Activated CD4-positive, alpha-beta T cell treated with anti-CD3 and anti-CD28 coated beads, Interleukin-2, amount 50 U/mL, for 24 hours (primary cell): ENCODE measurements at places on chromosomes 7 and 10.

DNA sequence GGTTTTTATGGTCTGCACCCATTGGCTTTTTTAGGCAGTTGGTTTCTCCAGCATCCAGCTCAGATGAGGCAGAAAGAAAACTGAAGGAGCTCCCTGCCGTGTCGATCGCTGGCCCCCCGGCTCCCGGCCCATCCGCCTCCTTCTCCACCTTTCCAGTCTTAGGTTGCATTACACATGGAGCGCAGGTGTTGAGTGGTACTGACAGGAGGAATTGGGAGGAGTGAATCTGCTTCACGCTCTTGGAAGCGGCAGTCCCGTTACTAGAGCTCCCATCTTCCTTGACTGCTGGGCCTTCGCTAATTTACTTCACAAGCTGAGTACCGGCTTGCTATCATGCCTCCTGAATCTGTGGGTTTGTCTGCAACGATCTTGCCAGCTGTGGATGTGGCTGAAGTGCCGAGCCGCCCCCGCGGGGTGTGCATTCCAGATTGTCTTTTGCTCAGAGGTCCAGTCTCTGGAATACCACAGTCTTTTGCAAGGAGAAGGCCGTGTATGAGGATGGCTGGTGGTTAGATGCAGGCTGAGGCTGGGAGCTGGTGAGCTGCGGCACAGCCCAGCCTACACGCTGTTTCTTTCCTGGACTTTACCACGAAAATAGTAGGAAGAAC lies 17.1 kb downstream of the IQCE start:
- DNase-seq: no peak

- DNase-seq: no peak
These were observed 51.1 kb downstream of the CYP26A1 start for GRCh38 chr10:93124580-93125318.

DNA sequence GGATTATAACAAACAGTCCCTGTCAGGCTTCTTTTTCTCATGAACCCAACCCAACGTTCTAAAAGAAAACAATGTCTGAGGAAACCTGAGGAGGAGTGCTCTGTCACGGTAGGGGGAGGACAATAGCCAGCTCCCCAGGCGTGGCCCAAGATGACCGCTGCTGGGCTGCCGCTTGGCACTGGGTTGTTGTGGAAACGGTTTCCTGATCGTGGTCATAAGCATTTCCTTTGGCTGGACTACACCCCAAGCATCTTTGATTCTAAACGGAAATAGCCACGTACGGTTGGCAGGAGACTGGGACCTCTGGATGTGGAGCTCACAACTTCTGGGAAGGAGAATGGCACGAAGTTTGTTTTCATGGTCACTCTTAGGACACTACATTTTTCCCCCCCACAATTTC lies 30.4 kb upstream of the DMBT1 start:
- DNase-seq: no peak

- DNase-seq: no peak
These were observed 37.3 kb downstream of the LEP start for GRCh38 chr7:128278366-128278765.

- DNase-seq: no peak
These were observed 411.5 kb downstream of the SFMBT2 start for GRCh38 chr10:6999232-6999925.

DNA sequence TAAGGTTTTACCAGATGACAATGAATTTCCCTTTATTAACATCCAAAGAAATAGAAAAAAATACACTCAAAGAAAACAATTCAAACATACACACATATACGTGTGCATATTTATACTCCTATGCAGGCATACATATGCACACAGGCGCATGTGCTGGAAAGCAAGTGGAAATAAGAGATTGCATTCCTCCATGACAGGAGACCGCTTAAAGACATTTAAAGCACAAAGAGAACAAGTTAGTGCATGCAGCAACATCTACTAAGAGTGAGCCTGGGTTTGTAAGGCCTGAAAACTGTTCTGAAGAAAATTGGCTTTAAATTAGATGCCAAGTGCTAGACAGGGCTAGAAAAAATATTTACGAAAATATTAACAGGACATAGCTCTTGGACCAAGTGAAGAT lies 40.1 kb upstream of the PPP1R17 start:
- DNase-seq: no peak

- no peak for DNase-seq
These were observed 127.2 kb upstream of the RSU1 start for GRCh38 chr10:16944402-16944801.

- DNase-seq: no peak
These were observed 431.9 kb downstream of the TNS3 start for GRCh38 chr7:47149971-47150370.

GRCh38 chr7:149714081-149714909 lies 59.1 kb downstream of the ZNF467 start:
- peak; percentile 92 for DNase-seq

- DNase-seq: no peak
These were observed 69.3 kb downstream of the ALOX5 start for GRCh38 chr10:45443101-45444009.

DNA sequence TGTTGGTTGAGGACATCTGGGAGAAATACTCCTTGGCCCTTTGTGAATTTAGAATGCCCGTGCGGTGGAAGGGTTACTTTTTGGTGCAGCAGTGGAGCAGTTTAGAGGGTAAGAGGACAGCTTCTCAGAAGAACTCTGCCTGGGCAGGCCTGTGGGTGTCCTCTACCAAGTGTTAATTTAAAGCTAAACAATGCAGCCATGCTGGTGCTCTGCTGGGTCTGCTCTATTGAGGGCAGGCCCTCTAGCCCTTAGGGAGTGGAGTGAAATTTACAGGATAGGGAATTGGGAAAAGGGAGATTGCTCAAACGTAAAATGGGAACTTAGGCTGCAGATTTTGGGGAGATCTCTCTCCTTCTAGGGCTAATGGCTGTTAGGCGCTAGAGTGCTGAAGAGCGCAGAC lies 22.1 kb downstream of the BLNK start:
- no peak for DNase-seq

- DNase-seq: no peak
These were observed 144.8 kb downstream of the CALN1 start for GRCh38 chr7:72267291-72267800.

- no peak for DNase-seq
These were observed at the start of gene MRLN for GRCh38 chr10:59753267-59753666. Gene MRLN (minus strand): TSS chr10:59753455.

DNA sequence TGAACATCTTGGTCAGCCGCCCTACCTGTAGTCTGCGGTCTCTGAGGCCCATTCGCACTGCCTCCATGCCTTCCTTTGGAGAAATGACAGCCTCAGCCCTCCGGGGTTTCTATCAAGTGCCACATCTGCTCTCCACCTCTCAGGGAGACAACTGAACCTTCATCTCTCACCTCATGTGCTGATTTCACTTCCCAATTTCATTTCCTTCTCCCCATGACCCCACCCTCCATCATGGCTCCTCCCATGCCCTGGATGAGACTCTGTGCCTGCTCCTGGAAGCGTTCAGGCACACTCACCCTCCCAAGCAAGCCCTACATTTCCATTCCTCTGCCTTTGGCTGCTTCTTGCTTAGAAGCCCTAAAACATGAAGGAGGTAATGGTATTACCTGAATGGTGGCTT lies 7.8 kb upstream of the SCD start:
- DNase-seq: no peak

DNA sequence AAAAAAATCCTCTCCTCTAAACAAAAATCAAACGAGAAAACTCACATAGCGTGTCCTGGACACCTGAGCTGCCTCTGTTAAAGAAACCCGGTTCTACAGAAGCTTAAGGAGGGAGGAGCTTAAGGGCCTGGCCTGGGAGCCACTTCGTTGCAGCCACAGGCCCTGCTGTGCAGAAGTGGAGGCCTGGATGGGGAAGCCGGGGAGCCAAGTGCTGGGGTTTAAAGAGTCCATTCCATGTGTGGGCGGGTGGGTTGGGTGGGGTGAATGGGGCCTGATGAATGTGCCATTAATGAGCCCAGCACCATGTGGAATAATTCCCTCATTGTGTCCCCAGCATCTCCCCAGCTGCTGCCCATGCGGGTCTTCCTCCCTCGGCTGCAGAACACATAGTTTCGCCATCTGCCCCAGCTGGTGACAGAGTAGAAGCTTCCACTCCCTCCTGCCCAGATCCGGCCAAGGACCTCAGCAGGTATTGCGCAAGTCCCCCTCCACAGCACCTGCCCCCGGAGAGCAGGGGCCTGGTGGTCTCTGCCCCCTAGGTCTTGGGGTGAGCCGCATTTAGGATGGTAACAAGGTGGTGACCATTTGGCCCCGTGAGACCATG lies 127.8 kb upstream of the BTBD16 start:
- DNase-seq: no peak

DNA sequence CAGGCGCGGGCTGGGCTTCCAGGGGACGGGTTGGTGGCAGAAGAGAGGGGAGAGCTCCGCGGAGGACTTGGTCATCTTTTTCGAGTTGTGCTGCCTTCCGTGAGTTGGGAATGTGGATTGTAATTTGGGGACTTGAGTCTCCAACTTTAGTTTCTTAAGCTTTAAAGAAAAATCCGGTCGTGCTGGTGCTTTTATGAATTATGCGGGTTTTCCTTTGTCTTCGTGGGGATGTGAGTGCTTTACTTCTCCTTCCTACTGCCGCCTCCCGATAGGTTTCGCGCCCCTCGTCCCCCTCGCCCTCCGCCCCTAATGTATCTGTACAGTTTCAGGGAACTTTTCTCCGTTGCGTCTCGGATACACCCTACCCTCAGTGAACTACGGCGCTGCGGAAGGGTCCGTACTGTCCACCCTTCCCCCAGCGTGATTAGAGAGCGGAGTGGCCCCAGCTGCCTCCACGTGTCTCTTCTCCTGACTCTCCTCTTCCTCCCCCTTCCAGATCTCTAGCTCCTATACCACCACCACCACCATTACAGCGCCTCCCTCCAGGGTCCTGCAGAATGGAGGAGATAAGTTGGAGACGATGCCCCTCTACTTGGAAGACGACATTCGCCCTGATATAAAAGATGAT lies 649 bp downstream of the SCD start:
- DNase-seq: no peak

- no peak for DNase-seq
These were observed 38.9 kb downstream of the BMPR1A start for GRCh38 chr10:86795353-86795752.

GRCh38 chr7:2299870-2300512 lies 14.2 kb downstream of the SNX8 start:
- DNase-seq: no peak

GRCh38 chr10:45144326-45145070 lies 143.8 kb downstream of the ZNF22 start:
- DNase-seq: no peak

DNA sequence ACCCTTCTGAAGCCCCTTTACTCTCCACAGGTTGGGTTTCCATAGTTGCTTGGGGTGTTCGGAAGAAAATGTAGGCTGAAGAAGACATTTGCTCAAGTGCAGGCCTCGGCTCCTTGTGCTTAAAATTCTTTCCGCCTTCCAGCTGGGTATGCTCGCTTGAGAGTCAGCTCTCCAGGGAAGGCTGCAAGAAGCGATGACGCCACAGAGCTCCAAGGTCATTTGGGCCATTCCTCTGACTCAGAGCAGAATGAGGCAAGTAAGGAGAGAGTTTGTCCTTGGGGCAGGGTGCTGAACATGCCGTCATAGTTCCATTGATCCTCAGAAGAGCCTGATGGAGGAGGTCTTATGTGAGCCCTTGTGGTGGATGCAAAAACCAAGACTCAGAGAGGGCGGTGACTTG lies 27.4 kb upstream of the HSPA12A start:
- no peak for DNase-seq

DNA sequence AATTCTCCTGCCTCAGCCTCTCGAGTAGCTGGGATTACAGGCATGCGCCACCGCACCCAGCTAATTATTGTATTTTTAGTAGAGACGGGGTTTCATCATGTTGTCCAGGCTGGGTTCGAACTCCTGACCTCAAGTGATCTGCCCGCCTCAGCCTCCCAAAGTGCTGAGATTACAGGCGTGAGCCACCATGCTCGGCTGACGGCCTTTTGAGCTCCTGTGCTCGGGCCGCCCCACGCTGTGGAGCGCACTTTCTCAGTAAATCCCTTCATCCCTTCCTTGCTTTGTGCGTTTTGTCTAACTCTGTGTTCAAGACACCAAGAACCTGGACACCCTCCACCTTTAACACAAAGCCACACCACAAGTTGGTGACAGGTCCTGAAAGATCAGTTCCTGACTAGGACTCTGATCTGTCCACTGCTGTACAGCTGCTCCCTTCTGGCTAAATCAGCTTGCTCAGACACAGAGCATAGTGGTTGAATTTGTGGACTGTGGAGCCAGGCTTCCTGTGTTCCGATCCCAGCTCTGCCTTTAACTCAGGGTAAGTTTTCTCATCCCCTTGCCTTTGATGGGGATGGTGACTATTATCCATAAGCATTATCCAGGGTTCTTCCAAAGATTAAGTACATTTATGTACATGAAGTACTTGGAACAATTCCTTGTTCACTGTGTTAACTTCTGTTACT lies 20.1 kb downstream of the CHST3 start:
- no peak for DNase-seq

DNA sequence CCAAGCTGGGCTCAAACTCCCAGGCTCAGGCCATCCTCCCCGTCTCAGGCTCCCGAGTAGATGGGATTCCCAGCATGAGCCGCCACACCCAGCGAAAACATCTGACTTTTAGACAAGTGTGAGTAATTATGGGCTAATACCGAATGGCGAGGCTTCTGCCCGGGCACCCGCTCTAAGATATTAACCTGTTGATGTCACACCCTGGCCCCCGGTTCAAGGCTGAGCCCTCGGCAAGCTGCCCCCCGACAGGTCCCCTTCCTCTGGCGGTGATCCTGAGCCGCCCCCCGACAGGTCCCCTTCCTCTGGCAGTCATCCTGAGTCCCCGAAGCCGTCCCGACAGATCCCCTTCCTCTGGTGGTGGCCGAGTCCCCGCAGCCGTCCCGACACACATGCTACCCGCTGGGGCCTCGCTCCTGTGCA lies 5.2 kb downstream of the PSMG3 start:
- no peak for DNase-seq

DNA sequence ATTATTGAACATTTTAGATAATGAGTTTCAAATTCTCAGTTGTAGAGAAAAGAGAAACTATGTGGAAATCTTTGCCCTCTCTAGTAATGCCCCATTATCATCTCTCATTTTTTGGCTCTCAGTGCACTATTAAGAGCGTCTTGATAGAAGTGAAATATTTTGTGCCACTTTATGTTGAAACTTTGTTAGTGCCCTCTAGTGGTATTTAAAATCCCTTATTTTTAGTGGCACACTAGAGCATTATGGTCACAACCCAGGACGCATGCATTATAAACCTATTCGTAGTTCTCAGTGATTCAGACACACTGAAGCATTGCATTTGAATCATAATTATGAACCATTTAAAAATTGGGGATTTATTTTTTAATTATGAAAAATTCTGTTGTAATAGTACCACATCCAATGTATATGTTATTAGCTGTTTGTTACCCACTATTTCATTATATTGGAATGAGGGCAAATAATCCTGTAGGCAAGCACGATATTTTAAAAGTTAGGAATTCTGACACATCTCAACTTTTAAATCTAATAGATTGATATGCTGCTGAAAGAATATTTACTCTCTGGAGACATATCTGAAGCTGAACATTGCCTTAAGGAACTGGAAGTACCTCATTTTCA lies 21.9 kb downstream of the PDCD4 start:
- DNase-seq: no peak

DNA sequence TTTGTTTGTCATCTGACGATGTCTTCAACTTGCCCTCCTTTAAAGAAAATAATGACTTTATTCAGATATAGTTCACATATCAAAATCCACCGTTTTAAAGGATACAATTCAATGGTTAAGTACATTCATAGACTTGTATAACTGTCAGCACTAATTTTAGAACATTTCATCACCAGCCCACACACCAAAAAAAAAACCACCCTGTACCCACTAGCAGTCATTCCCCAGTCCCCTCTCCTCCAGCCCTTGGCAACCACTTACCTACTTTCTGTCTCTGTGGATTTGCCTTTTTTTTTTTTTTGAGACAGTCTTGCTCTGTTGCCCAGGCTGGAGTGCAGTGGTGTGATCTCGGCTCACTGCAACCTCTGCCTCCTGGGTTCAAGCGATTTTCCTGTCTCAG lies 5.3 kb upstream of the HILPDA start:
- DNase-seq: no peak
